A673 (cell line): ENCODE measurements at places on chromosomes 16 and 17.

DNA sequence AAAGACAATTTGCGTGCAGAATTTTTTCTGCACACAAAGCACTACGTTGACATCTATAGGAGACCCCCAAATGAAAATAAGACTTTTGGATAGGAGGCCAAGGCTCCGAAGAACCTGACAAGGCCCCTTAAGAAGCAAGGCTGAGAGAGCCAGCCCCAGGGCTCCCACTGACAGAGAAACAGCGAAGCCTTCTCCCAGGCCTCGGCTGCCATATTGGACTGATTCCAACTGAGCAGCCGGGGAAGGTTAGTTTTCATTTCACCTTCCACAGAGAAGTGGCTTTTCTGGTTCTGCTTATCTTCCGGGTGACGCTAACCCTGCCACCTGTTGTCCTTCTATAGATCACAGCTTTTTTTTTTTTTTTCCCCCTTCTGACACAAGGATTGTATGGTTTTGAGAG lies 356.7 kb downstream of the SOX9 start:
- no peak for DNase-seq

- no peak for DNase-seq
Measured at GRCh38 chr17:3796822-3797170, 4.2 kb downstream of the ITGAE start.

GRCh38 chr16:16096121-16096857 lies 127.0 kb downstream of the ABCC6 start:
- no peak for DNase-seq

- DNase-seq: no peak
Measured at GRCh38 chr17:57270801-57271245, 14.5 kb downstream of the MSI2 start.

DNA sequence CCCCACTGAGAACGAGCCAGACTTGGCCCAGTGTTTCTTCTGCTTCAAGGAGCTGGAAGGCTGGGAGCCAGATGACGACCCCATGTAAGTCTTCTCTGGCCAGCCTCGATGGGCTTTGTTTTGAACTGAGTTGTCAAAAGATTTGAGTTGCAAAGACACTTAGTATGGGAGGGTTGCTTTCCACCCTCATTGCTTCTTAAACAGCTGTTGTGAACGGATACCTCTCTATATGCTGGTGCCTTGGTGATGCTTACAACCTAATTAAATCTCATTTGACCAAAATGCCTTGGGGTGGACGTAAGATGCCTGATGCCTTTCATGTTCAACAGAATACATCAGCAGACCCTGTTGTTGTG lies 631 bp downstream of the BIRC5 start:
- peak; percentile 27 for DNase-seq

GRCh38 chr17:58829172-58829637 lies 73.6 kb downstream of the PPM1E start:
- no peak for DNase-seq

GRCh38 chr16:14472357-14472756 lies 157.7 kb downstream of the PARN start:
- DNase-seq: no peak

- no peak for DNase-seq
Measured at GRCh38 chr17:31653691-31654090, 205.4 kb downstream of the COPRS start.

GRCh38 chr16:76857402-76857801 lies 333.6 kb upstream of the MON1B start:
- DNase-seq: no peak

DNA sequence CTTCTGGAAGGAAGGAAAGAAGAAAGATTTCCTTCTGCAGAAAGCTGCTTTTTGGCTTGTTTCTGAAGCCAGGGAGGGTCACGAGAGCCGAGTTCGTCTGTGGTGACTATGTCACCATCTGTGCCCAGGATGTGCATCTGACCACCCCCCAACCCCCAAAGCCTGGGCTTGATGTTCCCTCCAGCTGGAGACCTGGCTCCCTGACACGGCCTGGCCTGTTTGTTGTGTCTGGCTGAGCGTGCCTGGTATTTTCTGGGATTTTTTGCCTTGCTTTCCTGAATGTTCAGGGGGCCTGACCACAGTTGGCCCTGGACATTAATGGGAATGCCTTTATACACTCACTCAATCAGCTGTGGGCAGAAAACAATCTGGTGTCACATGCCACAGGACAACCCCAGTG lies 38.9 kb downstream of the LGALS9 start:
- DNase-seq: no peak

DNA sequence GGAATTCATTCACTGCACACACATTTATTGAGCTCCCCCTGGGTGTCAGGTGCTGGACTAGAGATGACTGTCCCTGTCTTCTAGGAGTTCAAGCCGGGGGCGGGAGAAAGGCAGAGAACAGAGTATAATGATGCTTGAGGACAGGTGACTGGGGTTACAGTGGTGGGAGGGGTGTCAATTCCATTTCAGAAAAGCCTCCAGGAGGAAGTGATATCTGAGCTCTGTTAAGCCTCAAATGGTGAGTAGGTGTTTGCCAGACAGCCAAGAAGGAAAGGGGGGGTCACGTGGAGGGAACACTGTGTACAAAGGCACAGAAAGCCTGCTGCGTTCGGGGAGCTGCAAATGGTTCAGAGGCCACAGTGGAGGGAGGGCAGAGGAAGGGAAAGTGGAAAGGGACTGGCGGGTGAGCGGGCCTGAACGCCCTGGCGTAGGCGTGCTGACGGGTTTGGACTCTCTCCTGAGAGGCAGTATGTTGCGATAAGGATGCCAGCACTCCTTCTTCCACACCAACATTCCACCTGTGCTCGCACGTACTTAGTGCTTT lies 9.7 kb upstream of the NXPH3 start:
- DNase-seq: no peak
